ENCODE measurements at places on chromosomes 5 and 9.

DNA sequence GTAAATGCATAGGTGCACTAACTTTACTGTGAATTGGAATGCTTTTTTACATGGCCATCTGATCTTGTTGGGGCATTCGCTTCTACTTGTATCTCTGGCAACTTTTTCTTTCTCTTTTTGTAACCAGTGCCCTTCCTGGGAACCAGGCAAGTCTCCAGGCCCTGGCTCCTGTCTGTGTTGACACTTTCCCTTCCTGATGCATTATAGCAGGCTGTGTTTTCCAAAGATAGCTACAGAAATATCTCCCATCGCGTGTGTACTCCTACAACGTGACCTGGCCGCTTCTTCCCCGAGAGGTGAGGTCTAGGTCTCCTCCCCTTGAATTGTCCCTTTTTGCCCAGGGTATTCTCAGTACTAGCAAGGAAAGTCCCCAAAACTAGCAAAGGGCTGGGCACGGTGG lies 81.1 kb upstream of the SPIN1 start:
- DNase-seq, result no peak

- no peak for DNase-seq
Observed at GRCh38 chr5:82408033-82408432, 129.9 kb upstream of the RPS23 start.

DNA sequence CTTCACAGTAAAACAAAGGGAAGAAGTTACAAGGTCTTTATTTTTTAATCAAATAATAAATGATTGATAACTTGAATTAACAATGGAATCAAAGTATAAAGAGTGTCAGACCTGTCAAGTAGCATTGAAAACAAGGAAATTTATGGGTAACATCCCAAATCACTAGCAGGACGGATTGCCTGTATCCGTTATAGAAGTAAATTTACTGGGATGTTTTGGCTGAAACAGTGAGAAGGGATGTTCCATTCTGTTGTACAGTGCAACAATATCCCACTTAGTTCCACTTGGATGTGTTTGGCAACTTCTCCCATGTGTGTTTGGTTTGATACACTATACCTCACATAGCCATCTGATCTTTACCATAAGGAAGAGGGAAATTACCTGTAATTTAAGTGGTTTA lies 421.0 kb upstream of the CHD1 start:
- no peak for DNase-seq

GRCh38 chr9:133127340-133127981 lies 6.4 kb upstream of the RALGDS start:
- peak; percentile 59 for DNase-seq

DNA sequence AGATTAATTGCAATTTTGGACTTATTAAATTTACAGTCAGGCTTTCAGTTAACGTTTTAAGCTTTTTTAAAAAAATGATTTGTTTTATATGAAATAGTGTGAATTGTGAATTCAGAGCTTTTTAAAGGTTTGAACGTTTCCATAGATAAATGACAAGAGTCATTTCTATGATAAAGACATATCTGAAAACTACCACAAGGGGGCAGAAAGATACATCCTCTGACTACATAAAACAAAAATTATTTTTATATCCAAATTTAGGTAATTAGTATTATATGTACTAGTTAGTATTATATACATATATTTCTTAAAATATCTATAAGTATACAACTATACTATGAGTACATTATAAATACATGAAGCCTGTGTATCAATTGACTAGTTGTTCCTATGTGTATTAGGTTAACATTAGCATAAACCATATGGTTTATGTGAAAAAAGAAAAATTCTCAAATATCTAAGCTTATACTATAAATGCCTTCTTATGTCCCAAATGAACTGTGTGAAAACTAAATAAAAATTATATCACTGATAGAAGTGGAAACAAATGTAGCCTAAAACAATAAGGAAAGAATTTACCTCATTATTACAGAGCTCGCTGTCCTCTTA lies 155.2 kb downstream of the MEF2C start:
- DNase-seq, result no peak

- no peak for DNase-seq
Observed at GRCh38 chr9:135494791-135495559, 5.5 kb upstream of the MRPS2 start.
